HT1080 (cell line): ENCODE measurements at places on chromosomes 13 and 19. TPM values are rescaled to one million over a fixed set of nuclear protein-coding genes. Genes with fewer than 3 reads are reported as not detected.

The NAPSA gene
- total RNA-seq, result not detected in 2 replicates

The GPC5 gene
- 0.07 and 0.14 TPM in 2 replicates for total RNA-seq

The CGB2 gene
- 0.71 TPM in 1 of 2 replicates, not detected in the other for total RNA-seq

The TEX29 gene
- 0.29 and 0.70 TPM in 2 replicates for total RNA-seq

The COL4A2 gene
- 219 and 244 TPM in 2 replicates for total RNA-seq

The PGLYRP2 gene
- not detected in 2 replicates for total RNA-seq

The CGB7 gene
- 0.10 and 0.61 TPM in 2 replicates for total RNA-seq

The STARD13 gene
- total RNA-seq, result 9.6 and 11.2 TPM in 2 replicates

The CAPN12 gene
- total RNA-seq, result 0.10 and 0.14 TPM in 2 replicates

The IL11 gene
- 52.7 and 56.0 TPM in 2 replicates for total RNA-seq

The PSG6 gene
- not detected in 2 replicates for total RNA-seq

The ADAMTSL5 gene
- 4.0 and 5.5 TPM in 2 replicates for total RNA-seq

The CYP4F8 gene
- not detected in 2 replicates for total RNA-seq

The KLK15 gene
- not detected in 2 replicates for total RNA-seq

The PSG1 gene
- total RNA-seq, result 0.27 TPM in 1 of 2 replicates, not detected in the other

The RGS9BP gene
- 1.9 and 2.2 TPM in 2 replicates for total RNA-seq

The NCR1 gene
- total RNA-seq, result 0.43 TPM in 1 of 2 replicates, not detected in the other

The ZNF208 gene
- total RNA-seq, result 0.74 TPM in 1 of 2 replicates, not detected in the other

The POP4 gene
- 157 and 170 TPM in 2 replicates for total RNA-seq

The GIPC3 gene
- total RNA-seq, result 0.02 and 0.03 TPM in 2 replicates

The ADPRHL1 gene
- total RNA-seq, result 0.95 and 1.0 TPM in 2 replicates

The SLITRK6 gene
- total RNA-seq, result 0.10 and 0.84 TPM in 2 replicates

The CBY2 gene
- not detected in 2 replicates for total RNA-seq

The TNPO2 gene
- total RNA-seq, result 11.8 and 19.1 TPM in 2 replicates

The ZNF823 gene
- total RNA-seq, result 2.7 and 4.1 TPM in 2 replicates

The FLT3 gene
- total RNA-seq, result not detected in 2 replicates

The MATK gene
- total RNA-seq, result not detected in 2 replicates

The CEACAM7 gene
- total RNA-seq, result not detected in 2 replicates

The NUP62 gene
- 72.9 and 91.9 TPM in 2 replicates for total RNA-seq

The SYCN gene
- total RNA-seq, result not detected in 2 replicates

The GAS6 gene
- total RNA-seq, result 136 and 138 TPM in 2 replicates

The ZNF493 gene
- 2.0 and 4.1 TPM in 2 replicates for total RNA-seq

The MIA gene
- total RNA-seq, result 6.7 and 9.5 TPM in 2 replicates

The ZNF177 gene
- 0.19 TPM in 1 of 2 replicates, not detected in the other for total RNA-seq

The DIRAS1 gene
- not detected in 2 replicates for total RNA-seq

The IL12RB1 gene
- total RNA-seq, result 0.13 and 1.0 TPM in 2 replicates

The ASPDH gene
- 0.31 TPM in 1 of 2 replicates, not detected in the other for total RNA-seq

The ZNF561 gene
- 17.7 and 19.8 TPM in 2 replicates for total RNA-seq

The NKPD1 gene
- total RNA-seq, result not detected in 2 replicates
